ENCODE measurements at places on chromosomes 6 and 20. TPM values are rescaled to one million over a fixed set of nuclear protein-coding genes. Genes with fewer than 3 reads are reported as not detected.

Gene FRK
- total RNA-seq: 0.06 TPM

- H3K27ac ChIP-seq: no peak overlapping the region
- no peak overlapping the region for H3K4me3 ChIP-seq
- H3K4me1 ChIP-seq: peaks cover 2% of the 10 kb centered on the region
- H3K36me3 ChIP-seq: no peaks in the 10 kb centered on the region
Observed at GRCh38 chr20:23565503-23566045, 2.7 kb downstream of the CST9L start.

Gene TSBP1
- total RNA-seq: not detected

GRCh38 chr6:155147958-155148663, 115.7 kb upstream of the CLDN20 start:
- H3K36me3 ChIP-seq: peaks cover 1% of the 10 kb centered on the region
- H3K27ac ChIP-seq: no peak overlapping the region
- H3K4me1 ChIP-seq: peaks cover 28% of the 10 kb centered on the region
- no peak for DNase-seq

Gene GPX5
- not detected for total RNA-seq

DNA sequence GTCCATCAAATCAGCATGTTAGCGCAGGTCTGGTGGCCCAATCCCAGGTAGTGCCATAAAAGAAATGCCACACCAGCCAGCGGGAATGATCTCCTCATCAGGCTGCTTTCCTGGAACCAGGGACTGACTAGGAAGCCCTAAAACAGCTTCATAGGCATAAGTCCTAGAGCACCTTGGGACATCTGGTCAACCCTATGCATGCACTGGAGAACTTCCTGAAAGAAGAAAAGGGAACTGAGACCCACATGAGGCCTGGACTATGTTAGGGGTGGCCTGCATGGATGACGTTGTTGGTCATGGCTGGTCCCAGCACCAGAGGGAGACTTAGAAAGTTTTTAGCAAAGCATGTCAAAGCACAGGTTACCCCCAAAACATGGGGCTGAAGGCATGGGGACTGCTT, 7.6 kb upstream of the KCNK16 start:
- H3K27me3 ChIP-seq: peaks cover 30% of the 10 kb centered on the region
- H3K27ac ChIP-seq: no peak overlapping the region
- no peaks in the 10 kb centered on the region for H3K36me3 ChIP-seq
- DNase-seq: no peak
- H3K4me1 ChIP-seq: no peaks in the 10 kb centered on the region

Gene PPIL4
- 24.9 TPM for total RNA-seq

Gene OVOL2
- total RNA-seq: not detected

DNA sequence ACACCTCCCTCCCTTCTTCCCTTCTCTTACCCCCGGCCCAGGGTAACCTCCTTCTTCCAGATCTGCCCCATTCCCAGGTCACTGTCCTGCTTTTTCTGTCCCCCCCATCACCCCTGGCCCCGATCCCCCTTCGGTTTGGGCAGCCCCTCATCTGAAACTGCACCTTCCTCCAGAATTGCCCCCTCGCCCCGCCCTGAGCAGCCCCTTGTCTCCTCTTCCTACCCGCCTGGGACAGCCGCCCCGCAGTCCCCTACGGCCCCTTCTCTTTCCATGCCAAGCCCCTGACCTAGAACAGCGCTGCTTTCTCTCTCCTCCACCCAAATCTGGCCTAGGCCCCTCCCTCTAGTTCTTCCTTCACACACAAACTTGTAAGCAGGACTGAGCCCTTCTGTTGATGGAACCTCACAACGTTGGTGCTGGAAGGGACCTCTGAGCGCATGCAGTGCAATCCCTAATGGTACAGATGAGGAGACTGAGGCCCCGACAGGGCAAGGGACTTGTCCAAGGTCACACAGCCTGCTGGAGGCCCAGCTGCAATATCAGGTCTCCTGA, 630 bp downstream of the PPP2R5D start:
- H3K36me3 ChIP-seq: peaks cover 13% of the 10 kb centered on the region
- H3K27ac ChIP-seq: peak overlapping the region; percentile 92
- peak overlapping the region; percentile 99 for H3K4me3 ChIP-seq
- no peaks in the 10 kb centered on the region for H3K27me3 ChIP-seq

Gene HNF4A
- not detected for total RNA-seq

- H3K27ac ChIP-seq: no peak overlapping the region
- no peaks in the 10 kb centered on the region for H3K4me1 ChIP-seq
- H3K4me3 ChIP-seq: no peak overlapping the region
- DNase-seq: no peak
- H3K27me3 ChIP-seq: no peaks in the 10 kb centered on the region
Observed at GRCh38 chr20:3282271-3283221, 43.6 kb upstream of the SLC4A11 start.

GRCh38 chr6:68313911-68314310, 321.2 kb upstream of the ADGRB3 start:
- no peaks in the 10 kb centered on the region for H3K36me3 ChIP-seq
- no peak overlapping the region for H3K27ac ChIP-seq
- DNase-seq: no peak

- no peaks in the 10 kb centered on the region for H3K4me1 ChIP-seq
- no peaks in the 10 kb centered on the region for H3K27me3 ChIP-seq
- H3K27ac ChIP-seq: no peak overlapping the region
- H3K36me3 ChIP-seq: no peaks in the 10 kb centered on the region
- no peak for DNase-seq
Observed at GRCh38 chr6:5314191-5314865, 53.0 kb downstream of the FARS2 start.

GRCh38 chr20:62962891-62963613, 10.5 kb downstream of the SLC17A9 start:
- peaks cover 4% of the 10 kb centered on the region for H3K36me3 ChIP-seq
- no peak overlapping the region for H3K4me3 ChIP-seq

Gene CHRNA4
- total RNA-seq: not detected

DNA sequence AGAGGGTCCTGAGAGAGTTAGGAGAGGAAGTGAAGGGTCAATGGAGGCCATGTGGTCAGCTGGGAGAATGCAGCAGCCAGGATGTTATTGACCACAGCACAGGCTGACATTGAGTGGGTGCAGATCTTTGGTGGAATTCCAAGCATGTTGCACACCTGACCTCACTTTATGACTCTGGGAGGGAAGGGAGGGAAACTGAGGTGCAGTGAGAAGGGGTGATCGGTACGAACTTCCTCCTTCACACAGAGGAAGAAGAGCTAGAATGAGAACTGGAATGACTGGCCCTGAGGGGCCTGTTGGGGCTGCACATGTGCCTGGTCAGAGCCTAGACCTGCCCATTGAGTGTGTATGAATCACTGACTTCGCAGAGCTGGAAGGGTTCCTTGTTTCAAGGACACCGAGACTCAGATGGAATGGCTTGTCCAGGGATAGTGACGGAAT, 9.8 kb downstream of the FAM83D start:
- DNase-seq: no peak
- H3K4me3 ChIP-seq: no peak overlapping the region
- peak overlapping the region; percentile 38 for H3K27ac ChIP-seq
- no peaks in the 10 kb centered on the region for H3K27me3 ChIP-seq
- H3K36me3 ChIP-seq: peaks cover 21% of the 10 kb centered on the region

DNA sequence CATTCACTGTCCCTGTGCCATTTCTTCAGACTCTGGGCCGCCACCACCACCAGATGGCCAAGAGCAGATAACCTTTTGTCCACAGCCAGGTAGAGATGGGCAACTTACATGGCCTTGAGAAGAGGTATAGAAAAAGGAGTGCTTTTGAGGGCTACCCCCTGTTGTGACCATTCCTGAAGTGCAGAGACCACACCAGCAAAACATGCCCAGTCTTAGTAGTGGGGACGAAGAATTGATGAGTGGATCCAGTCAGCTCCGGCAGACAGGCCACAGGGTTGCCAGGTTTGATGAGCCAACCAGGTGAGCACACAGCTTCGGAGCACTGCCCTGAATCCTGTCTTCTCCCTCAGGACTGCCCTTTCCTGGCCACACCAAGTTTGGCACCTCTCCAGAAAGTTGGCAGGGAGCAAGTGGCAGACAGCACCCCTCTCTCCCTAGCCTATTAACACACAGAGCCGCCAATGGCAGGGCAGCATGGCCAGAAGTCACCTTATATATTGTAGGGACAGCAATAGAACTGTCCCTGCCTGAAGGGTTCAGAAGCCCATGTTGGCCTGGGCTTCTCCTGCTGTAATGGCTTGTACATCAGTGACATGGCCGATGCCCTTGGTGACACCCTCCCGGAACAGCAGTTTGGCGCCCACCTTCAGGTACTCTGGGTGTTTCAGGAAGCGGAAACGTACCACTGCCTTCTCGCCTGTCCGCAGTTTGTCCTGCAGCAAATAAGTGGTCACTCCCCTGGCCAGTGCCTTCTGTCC, 7.8 kb downstream of the GTPBP2 start:
- peaks cover 39% of the 10 kb centered on the region for H3K36me3 ChIP-seq
- peak overlapping the region; percentile 12 for H3K27ac ChIP-seq
- peaks cover 13% of the 10 kb centered on the region for H3K4me1 ChIP-seq
- H3K27me3 ChIP-seq: no peaks in the 10 kb centered on the region

GRCh38 chr20:44478206-44478605, 2.5 kb downstream of the TTPAL start:
- H3K27me3 ChIP-seq: no peaks in the 10 kb centered on the region
- H3K4me3 ChIP-seq: no peak overlapping the region
- DNase-seq: no peak
- H3K4me1 ChIP-seq: peaks cover 24% of the 10 kb centered on the region
- peaks cover 7% of the 10 kb centered on the region for H3K36me3 ChIP-seq
- H3K27ac ChIP-seq: no peak overlapping the region

Gene FAM162B
- total RNA-seq: not detected

DNA sequence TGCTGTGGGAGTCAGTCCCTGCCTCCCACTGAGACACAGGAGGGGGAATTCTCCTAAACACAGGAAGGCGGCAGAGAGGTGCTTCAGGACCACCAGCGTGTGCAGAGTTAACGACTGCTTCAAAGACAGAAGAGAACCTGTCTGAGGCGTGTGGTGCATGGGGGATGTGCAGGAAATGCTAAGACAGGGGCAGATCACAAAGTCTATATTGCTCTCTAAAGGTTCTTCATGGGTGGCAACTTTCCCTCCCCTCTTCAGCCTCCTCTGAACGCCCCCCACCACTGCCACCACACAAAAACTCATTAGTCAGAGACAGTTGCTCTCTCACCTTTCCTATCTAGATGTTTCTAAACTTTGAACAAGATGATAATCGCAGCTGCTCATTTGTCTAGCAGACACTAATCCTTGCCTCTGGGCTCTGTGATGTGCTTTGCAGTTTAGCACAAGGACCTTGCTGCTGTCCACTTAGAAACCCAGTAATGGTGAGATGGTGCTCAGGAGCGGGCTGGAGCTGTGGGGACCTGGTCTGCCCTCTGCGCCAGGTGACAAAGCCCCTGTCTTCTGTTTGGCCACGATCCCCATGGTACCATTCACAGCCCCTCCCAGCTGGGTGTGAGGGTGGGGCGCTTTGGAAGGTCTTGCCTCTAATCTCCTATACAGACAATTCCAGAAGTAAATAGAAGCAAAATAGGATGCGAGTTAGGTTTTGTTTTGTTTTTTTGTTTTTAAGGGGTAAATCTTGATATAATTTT, 219.6 kb downstream of the NRN1 start:
- H3K36me3 ChIP-seq: no peaks in the 10 kb centered on the region
- DNase-seq: no peak
- peaks cover 7% of the 10 kb centered on the region for H3K27me3 ChIP-seq
- H3K4me1 ChIP-seq: peaks cover 2% of the 10 kb centered on the region
- H3K27ac ChIP-seq: peak overlapping the region; percentile 44

DNA sequence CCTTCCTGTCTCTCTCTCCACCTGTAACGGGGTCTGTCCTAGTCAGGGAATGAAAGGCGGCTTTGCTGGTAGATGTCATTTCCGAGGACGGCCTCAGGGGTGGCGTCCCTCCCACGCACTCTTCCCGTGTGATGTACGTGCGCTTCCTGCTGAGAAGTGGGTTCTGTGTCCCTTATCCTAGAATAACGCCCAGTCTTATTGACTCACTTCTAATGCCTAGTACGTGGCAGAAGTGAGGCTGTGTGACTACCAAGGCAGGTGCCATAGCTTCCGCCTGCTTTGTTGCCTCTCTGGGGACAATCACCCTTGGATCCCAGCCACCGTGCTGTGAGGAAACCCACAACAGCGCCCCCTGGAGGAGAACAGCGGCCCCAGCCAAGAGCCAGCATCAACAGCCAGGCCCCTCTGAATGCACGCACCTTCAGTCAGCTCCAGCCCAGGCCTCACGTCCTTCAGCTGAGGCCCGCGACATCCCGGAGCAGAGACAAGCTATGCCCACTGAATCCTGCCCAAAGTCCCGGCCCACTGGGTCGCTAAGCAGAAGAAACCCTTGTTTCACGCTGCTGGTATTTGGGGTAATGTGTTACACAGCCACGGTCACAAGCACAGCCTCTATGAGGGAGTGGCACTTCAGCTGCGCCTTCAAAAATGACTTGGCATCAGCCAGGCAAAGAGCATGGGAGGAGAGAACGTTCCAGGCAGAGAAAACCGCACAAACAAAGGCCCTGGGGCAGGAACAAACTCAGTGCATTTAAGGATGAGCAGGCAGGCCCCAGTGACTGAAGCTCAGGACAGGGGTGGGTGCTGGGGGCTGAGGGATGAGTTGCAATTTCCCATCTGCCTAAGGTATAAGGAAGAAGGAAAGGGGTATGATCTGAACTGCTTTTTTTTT, 224.2 kb downstream of the NFATC2 start:
- H3K27ac ChIP-seq: peak overlapping the region; percentile 40
- H3K27me3 ChIP-seq: no peaks in the 10 kb centered on the region
- peaks cover 2% of the 10 kb centered on the region for H3K4me1 ChIP-seq
- H3K4me3 ChIP-seq: no peak overlapping the region

DNA sequence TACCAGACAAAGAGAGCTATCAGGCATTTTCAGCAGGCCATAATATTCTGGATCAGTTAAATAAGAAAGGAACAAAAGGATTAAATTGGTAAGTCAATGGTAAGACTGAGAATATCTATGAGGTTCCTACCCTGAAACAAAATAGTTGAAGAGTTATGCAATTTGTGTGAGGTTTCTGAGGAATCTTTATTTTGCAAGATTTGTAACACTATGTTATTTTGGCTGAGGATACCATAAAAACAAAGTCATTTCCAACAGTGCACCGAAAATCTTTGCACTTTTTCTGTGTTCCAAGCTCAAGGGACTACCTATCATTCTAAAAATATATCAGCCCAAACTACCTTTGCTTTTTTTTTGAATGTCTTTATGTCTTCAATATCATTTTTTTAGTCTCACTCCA, 383.3 kb upstream of the CITED2 start:
- H3K4me3 ChIP-seq: no peak overlapping the region
- no peaks in the 10 kb centered on the region for H3K36me3 ChIP-seq
- H3K4me1 ChIP-seq: no peaks in the 10 kb centered on the region

Gene DEFB115
- total RNA-seq: not detected

Gene ISM1
- total RNA-seq: 2.3 TPM

Measured in activated naive CD8-positive, alpha-beta T cell treated with anti-CD3 and anti-CD28 coated beads, Interleukin-2, amount 10 ng/mL, durations not matched to agents 7 days and 5 days (primary cell).